ENCODE measurements at places on chromosomes 5 and 9.

GRCh38 chr9:108634204-108634603, 221.6 kb downstream of the ACTL7B start:
- DNase-seq, result peak; percentile 7

DNA sequence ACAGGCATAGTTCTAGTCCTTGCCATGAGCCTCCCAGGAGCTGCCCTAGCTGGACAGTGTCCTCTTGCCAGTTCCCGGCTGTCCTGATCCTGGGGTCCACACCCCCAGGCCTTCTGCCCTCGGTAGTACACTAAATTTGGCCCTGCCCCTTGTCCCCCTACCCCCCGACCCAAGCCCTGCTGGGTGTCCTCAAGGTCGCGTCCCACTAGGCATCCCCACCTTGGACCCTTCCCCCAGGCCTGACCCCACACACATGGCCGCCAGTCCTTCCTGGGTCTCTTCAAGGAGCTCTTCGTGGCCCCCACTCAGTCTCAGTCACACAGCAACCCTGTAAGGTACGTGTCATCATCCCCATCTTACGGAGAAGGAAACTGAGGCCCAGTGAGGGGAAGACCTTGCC, 40.0 kb upstream of the PHYKPL start:
- DNase-seq, result no peak

GRCh38 chr9:36893184-36893583, 140.9 kb downstream of the PAX5 start:
- DNase-seq, result no peak

- peak; percentile 55 for DNase-seq
Observed at GRCh38 chr5:33761139-33761538, 130.7 kb downstream of the ADAMTS12 start.

- DNase-seq, result peak; percentile 42
Observed at GRCh38 chr5:125336401-125336800, 590.0 kb upstream of the ZNF608 start.

- DNase-seq, result no peak
Observed at GRCh38 chr5:147752666-147753290, 29.8 kb downstream of the JAKMIP2 start.

DNA sequence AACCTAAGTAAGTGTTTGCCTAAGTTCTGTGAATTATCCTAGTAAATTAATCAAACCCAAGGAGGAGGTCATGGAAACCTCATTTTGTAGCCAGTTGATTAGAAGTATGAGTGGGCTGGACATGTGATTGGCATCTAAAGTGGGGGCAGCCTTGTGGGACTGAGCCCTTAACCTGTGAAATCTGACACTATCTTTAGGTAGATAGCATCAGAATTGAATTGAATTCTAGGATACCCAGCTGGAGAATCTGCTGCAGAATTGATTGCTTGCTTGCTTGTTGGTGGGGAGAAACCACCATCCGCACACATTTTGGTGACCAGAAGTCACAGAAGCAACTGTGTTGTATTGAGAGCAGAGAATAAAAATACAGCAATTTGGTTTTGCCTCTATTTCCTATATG, 97.0 kb downstream of the FBXL7 start:
- DNase-seq, result no peak

- DNase-seq, result no peak
Observed at GRCh38 chr5:173796721-173797495, 91.2 kb upstream of the CPEB4 start.

DNA sequence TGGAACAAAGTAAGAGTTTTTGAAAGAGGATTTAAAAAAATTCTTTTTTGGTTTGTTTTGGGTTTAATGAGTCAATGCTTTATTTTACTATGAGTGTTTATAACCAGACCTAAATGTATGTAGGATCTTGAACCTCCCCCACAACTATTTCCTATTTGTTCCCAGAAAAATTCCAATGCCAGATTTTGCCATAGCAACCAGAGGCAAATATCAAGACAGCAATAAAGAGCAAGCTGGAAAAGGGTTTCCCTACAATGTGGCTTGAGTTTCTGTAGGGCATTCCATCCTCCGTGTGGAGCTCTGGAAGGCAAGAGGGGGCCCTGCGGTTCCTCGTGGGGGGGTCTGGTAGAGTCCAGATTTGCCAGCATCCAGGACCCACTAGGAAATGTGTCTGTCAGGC, 27.8 kb upstream of the GDNF start:
- no peak for DNase-seq

DNA sequence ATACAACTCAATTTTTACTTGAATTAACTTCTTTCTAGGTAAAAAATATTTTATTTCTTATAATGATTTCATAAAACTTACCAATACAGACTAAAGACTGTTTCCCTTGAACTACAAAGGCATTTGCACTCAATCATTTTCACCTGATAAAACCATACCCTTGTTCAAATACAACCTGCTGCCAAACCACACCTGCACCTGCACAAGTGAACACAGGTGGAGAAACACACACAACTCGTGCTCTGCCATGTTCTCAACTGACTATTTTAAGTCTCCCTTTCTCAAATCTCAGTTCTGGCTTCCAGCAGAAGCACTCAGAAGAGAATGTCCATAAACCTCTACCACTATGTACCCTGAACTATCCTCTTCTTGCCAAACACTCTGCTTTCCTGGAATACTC, 1892.1 kb downstream of the MAT2B start:
- DNase-seq, result no peak

DNA sequence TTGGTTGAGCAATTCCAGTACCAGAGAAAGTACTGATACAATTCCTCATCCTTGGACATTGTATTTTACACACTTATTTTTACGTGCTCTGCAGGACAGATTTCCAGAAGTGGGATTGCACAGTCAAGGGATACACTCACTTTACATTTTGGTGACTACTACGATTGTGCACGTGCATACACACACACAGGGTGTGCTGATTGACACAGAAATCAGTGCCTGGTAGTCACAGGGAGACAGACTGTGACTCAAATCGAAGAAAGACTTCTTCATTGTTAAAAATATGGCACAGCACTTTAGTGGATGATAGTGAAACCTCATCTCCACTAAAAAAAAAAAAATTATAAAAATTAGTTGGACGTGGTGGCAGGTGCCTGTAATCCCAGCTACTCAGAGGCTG, 1.5 kb downstream of the GARIN3 start:
- DNase-seq, result no peak

- DNase-seq, result no peak
Observed at GRCh38 chr9:28287455-28287854, 714.2 kb upstream of the C9orf72 start.

- DNase-seq, result no peak
Observed at GRCh38 chr9:98795970-98796363, 388 bp downstream of the ANKS6 start.

DNA sequence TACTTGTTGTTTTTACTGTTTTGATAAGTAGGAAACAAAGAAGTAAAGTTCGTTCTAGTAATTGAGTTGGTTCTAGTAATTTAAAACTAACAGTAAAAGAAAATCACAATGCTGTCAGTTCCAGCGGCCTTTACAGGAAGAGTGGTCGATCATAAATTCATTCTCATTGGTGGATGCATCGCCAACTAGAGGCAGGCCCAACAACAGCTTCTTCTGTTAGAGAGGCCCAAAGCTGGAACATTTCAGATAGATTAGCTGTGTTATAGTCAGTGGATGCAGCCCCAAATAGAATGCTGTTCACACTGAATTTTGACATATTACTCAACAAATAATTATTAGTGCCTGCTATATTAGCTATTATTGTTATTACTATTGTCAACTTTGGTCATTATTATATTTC, 80.8 kb downstream of the ARRDC3 start:
- DNase-seq, result no peak

DNA sequence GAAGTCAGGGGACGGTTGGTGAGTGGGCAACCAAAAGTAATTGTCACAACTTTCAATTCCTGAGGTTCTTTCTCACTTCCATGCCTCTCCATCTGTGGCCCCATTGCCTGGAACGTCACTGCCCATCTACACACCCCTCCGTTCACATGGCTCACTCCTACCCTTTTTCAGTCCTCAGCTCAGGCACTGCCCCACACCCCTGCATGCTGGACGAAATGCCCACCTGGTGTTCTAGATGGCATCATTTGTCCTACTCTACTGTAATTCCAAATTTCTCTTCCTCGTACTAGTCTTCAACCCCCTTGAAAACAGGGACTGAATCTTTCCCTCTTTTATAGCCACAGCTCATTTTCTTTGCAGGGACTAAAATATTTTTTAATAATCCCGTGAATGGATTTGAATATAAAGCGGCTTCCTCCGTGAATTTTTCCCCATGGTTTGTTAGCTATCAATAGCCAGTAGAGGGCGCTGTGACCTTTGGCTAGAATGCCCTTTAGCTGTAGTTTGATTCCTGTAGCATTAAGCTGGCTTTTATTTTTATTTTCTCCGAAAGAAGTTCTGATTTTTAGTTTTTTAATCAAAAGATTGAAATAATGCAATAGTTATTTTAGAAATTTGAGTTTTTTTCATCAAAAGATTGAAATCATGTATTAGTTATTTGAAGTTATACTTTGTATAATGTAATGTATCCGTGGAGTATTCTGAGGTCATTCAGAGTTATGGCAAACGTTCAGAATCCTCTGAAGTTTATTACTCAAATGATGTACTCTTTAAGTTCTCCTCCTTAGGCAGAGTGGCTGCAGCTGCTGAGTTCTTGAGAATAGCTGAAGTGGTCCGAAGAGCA, 232.1 kb downstream of the SH3GL2 start:
- DNase-seq, result peak; percentile 62

GRCh38 chr5:151772846-151773561, 1.2 kb downstream of the G3BP1 start:
- DNase-seq, result peak; percentile 42

DNA sequence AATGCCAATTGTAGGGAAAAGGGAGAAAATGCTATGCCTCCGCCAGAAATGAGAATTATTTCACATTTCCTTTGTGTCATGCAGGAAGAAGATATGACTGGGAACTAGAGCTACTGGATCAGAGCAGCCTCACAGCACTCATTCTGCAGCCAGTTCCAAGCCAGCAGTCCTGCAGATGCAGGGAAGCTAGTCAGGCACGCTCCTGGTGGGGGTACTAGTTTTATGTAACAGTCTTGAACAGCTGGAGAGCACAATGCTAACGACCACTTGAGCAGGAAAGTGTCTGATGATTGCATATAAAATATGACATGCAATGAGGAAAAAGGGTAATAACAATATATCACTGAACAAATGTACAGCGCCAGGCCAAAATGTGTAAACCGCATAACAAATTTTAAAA, 21.7 kb downstream of the CDH10 start:
- no peak for DNase-seq

DNA sequence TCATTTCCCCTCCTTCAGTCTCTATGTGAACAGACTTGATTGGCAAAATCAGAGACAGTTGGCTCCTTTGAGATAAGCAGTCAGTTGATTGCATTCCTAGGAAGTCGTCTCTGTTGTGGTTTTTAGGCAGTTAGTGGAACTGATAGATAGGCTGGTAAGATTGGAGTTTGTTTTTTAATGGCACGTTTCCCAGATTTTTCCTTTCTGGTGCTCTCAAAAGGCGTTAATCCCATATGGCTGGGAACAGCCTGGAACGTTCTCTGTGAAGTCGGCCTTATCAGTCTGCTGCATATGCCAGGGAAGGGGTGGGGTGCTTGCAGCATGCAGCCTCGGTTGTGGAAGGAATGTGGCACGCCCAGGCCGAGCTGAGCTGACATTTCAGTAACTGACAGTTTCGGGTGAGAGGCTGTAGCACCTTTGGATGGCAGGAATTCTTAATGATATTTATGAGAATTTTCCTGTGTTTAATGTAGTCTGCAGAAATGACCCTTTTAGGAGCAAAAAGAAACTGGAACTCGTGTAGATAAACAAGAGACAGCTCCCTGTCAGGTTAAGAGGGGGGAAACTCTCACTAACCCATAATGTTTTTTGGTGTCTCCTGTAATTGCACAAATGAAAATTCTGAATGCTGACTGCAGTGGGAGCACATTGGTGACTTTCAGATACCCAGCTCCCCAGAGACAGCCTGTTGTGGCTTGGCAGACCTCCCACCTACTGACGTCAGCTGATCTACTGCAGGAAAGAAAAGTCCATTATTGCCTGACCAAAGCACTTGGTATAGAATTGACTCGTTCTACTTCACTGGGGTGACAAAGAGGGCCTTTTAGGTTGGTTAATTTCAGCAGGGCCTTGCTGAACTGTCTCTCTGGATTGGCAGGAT, 6.3 kb downstream of the SPTAN1 start:
- peak; percentile 94 for DNase-seq

DNA sequence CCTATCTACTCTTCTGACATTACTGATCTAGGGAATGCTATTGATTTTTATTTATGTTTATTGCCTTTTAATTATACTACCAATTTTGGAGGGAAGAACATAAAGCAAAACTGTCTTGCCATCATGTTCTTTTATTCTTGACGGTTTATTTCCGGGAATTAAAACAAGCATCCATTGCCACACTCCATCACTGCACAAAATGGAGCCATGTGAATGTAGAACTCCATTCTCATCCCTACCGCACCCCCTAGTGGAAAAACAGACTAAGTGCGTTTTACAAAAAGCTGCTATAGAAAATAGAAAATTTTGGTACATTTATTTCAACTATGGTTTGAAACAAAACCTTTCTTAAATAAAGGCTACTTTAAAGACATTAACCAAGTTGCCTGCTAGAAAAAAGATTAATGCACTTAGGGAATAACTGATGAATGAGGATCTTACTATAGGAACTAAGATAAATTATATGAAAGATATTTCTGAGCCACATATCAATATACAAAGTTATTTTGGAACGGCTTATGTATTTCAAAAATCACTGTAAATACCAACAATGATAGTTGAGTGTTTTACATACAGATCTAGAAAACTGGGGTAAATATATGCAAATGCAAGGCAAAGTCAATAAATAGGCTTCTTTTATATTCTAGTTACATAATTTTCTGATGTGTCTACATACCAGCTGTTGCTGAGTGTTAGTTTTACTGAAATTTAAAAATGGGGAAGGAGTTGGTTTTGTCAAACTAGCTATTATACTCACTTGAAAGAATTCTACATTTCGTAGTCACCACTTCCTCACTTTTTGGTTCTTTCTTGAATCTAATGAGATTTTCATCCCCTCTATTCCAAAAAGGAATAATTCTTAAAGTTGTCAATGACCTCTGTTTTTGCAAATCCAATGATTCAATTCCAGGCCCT, 26.5 kb downstream of the OXCT1 start:
- peak; percentile 68 for DNase-seq

GRCh38 chr5:150559088-150559487, 51.2 kb downstream of the NDST1 start:
- DNase-seq, result no peak

- DNase-seq, result no peak
Observed at GRCh38 chr9:101707721-101708120, 30.7 kb downstream of the GRIN3A start.

DNA sequence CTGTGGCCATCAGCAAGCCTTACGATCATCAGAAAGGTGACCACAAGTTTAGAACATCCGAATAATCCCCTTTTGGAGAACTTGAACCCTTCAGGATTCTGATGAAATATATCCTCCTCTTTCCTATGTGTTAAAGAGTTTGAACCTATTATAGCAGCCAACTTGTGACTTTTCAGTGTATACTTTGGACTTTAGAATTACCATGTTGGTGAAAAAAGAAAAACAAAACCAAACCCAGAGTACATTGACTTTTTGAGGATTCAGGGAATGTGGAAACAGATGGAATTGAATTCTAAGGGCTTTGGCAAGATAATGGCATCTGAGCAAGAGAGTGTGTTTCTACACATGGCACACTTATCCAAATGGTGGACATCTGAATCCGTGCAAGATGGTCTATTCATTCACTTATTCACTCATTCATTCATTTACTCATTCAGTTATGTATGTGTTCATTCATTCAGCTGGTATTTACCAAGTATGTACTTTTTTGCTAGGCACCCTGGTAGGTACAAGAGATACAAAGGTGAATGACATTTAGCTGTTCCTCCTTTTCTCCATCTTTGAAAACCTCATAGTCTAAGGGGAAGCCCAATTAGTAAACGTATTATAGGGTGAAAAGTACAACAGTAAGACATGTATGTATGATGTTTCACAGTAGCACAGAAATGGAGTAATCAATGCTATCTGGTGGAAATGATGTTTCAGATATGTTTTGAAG, 91.8 kb downstream of the PRDM6 start:
- DNase-seq, result no peak
